ENCODE measurements at places on chromosomes 16 and 17.

DNA sequence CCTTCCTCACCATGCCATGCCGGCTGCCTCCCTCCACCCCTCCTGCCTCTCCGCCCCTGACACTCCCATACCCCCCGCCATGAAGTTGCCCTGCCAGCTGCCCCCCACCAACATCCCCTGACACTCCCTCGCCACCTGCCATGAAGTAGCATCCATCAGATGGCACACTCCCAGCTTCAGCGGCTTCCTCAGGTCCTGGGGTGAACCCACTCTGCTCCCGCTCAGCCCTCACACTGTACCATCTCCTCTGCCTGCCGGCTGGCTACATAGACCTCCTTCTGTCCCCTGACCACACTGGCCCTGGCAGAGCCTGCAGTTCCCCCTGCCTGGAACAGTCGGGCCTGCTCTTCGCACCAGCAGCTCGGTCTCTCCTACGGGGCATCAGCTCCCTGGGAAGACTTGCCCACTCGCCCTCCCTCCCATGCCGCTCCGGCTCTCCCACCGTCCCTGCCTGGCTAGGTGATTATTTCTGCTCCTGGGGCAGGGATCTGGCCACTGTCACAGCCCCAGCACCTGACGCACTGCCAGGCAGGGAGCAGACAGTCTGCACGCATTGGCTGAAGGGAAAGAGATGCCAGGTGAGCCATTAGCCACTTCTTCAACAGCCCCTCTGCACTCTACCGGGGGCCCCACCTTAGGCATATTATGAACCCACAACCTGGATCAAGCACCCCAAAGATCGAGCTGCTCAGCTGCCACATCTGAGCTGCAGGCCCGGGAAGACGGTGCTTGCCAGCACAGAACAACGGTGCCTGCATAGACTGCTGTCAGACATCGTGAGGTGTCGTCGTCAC lies 9.0 kb downstream of the CANT1 start:
- DNase-seq: no peak

- DNase-seq: no peak
Observed at GRCh38 chr17:76943781-76944213, 75.6 kb downstream of the MGAT5B start.

DNA sequence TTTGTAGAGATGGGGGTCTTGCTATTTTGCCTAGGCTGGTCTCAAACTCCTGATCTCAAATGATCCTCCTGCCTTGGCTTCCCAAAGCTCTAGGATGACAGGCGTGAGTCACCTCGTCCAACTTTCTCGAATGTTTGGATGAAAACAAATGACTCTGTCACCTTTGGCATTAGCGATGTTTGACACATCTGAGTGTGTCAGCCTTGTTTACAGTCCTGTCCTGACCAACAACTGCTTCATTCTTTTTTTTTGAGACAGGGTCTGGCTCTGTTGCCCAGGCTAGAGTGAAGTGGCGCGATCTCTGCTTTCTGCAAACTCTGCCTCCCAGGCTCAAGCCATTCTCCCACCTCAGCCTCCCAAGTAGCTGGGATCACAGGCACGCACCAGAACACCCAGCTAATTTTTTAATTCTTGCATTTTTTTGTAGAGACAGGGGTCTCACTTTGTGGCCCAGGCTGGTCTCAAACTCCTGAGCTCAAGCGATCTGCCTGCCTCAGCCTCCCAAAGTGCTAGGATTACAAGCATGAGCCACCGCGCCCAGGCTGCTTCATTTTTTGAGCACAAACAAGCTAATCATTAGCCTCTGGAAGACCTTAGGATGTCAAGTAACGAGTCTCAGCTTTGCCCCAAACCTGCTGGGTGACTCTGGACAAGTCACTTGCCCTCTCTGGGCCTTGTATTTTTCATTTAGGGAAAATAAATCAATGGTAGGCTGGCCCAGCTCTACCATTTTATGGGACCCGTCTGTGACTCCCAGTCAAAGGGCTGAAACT lies 7.4 kb downstream of the MYH11 start:
- DNase-seq: no peak

DNA sequence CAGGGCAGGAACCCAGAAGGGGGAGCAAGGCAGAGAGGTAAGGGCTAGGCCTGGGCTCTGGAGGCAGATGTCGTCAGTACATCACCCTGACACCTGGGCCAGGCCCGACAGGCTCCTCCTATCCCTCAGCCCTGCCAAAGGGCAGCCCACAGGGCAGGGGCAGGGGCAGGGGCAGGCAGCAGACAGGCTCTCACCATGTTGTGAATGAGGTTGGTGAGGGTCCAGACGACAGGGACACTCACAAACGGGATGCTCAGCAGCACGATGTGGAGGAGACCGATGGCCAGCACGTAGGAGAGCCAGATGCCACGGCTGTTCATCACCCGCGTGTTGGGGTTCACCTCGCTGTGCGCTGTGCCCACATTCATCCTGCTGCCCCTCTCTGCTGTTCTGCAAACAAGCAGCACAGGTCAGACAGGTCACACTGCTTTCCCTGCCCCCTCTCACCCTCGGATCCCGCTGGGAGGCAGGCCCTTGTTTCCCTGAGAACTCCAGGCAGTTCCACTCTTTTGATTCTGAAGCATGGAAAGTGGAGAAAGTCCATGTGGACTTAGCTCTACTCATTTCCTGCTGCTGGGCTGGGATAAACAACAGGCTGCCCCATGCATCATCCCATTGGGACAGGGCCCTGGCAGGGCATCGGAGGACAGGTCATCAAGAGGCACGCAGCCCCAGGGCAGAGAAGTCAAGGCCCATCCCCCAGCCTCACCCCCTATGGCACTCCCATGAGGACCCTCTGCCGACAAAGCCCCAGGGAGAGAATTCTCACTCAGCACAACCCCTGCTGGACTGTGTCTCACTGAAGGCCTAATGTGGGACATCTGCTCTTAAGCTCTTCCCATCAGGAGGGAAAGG lies 3.3 kb downstream of the ORMDL3 start:
- no peak for DNase-seq

DNA sequence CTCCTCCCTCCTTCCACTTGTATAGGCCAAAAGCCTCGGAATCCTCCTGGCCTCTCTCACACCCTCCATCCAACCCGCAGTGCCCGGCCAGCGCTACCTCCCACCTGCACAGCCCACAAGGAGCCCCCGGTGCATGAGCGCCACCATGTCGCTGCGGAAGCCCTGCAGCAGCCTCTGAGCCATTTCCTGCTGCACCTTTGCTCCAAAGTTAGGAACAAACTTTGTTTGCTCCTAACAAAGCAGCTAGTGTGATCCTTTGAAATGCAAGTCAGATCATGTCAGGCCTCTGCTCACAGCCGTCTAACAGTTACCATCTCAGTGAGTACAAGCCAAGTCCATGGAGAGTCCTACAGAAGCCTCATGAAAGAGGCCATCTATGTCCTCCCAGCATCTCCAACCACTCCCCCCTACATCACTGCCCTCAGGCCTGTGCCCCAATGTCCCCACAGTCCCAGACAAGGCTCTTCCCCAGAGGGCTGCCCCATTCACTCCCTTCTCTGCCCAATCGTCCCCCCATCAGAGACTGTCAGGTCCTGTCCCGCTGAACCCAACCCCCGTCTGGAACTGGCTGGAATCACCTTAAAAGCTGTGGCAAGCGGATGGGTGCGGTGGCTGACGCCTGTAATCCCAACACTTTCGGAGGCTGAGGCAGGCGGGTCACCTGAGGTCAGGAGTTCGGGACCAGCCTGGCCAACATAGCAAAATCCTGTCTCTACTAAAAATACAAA lies 7.5 kb downstream of the DCAKD start:
- DNase-seq: no peak

DNA sequence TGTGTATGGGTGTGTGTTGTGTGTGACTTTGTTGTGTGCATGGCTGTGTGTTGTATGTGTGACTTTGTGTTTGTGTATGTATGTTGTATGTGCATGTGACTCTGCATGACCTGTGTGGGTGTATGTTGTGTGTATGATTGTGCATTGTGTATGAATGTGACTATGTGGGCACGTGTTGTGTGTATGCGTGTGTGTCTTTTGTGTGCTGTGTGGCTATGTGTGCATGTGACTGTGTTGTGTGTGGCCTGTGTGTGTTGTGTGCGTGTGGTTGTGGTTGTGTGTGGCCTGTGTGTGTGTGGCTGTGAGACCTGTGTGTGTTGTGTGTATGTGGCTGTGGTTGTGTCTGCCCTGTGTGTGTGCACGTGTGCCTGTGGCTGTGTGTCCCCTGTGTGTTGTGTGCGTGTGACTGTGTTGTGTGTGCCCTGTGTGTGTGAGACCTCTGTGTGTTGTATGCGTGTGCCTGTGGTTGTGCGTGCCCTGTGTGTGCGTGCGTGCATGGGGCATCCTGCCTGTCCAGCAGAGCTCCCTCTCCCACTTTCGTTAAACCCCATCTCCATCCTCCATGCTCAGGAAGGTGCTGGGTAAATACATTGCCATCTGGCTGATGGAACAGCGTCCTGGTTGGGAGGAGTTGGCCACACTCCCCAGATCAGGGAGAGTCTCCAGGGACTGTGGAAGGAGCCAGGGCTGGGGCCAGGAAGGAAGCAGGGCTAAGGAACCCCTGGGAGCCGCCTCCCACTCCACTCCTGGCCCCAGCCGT lies 90.1 kb upstream of the GSE1 start:
- DNase-seq: no peak
